ENCODE measurements at places on chromosomes 11 and 22.

GRCh38 chr11:109320595-109320994 lies 101.4 kb upstream of the C11orf87 start:
- no peak for DNase-seq

DNA sequence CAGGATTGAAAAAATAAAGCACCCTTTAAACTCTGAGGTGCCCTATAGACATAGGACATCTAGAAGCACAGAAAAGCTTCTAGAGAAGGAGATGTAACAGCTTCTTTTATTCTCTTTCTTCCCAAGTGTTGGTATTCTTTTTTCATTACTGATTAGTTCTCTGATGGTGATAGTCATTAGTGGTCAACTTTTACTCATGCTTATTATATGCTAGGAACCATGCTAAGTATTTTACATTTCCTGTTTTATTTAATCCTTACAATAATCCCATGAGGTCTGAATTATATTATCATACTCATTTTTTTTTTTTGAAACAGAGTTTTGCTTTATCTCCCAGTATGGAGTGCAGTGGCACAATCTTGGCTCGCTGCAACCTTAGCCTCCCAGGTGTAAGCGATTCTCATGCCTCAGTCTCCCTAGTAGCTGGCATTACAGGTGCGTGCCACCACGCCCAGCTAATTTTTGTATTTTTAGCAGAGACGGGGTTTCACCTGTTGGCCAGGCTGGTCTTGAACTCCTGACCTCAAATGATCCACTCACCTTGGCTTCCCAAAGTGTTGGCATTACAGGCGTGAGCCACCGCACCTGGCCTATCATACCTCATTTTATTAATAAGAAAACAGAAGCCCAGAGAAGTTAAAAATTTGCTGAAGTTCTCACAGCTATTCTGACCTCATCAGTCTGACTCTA lies 3.0 kb downstream of the C11orf52 start:
- DNase-seq = no peak

GRCh38 chr11:60862171-60862570 lies 5.2 kb upstream of the ZP1 start:
- DNase-seq = no peak

DNA sequence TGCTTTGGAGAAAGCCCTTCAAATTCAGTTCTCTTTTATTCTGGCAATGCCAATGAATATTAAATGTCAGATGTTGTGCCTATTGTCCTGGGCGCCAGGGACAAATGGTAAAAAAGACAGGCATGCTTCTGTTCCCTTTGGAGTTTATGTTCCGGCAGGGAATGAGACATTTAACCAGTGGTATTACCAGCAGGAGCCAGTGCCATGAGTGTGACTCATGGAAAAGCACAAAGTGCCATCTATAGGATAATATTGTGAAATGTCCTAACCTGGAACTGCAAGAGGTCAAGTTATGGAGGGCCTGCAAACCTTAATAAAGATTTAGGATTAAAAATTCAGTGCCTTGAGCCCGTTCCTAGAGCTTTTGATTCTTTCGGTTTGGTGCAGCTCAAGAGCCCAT lies 39.5 kb downstream of the REXO2 start:
- no peak for DNase-seq

DNA sequence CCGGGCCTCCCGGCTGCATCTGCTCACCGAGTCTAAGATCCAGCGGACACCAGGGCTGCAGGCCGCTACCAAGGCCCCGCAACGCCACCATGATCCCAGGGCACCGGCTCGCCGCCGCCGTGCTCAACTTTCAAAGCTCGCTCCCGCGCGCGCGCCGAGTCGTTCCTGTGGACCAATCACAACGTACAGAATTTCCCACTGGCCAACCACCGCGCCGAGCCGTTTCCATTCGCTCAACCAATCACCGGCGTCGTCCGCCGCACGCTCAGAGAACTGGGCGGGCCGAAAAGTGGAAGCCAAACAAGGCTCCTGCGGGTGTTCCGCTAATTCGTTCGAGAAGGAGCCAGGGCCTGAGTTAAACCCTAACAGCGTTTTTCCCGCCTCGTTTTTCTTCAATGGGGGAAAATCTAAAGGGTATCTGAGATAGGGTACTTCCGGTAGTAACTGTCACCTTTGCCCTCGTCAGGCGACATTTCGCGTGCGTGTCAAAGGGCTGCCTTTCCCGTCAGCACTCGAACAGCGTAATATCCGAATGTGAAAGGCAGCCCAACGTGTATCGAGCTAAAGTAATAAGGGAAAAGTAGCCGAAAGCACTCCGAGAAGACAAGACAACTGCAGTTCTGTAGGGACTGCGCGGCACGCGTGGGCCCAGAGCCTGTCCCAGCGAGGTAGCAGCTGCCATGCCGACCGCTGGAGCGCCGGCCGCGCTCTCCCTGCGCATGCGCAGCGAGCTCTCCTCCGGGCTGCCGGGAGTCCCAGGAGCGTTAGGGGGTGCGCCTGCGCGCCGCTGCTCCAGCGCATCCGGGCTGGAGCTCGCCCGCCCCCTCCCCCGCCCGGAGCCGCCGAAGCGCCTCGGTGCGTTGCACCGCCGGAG lies at the start of the genes NCAPD3 and VPS26B:
Gene NCAPD3 (minus strand): TSS at position 132 of the 874 bp plus-strand sequence. CDS start 41 bp downstream, at position 91.
Gene VPS26B (plus strand): TSS at position 836 of the 874 bp plus-strand sequence. CDS start 452 bp downstream, outside the sequence.
- DNase-seq = peak; percentile 91

GRCh38 chr11:859394-860131 lies 16.9 kb downstream of the TSPAN4 start:
- no peak for DNase-seq

DNA sequence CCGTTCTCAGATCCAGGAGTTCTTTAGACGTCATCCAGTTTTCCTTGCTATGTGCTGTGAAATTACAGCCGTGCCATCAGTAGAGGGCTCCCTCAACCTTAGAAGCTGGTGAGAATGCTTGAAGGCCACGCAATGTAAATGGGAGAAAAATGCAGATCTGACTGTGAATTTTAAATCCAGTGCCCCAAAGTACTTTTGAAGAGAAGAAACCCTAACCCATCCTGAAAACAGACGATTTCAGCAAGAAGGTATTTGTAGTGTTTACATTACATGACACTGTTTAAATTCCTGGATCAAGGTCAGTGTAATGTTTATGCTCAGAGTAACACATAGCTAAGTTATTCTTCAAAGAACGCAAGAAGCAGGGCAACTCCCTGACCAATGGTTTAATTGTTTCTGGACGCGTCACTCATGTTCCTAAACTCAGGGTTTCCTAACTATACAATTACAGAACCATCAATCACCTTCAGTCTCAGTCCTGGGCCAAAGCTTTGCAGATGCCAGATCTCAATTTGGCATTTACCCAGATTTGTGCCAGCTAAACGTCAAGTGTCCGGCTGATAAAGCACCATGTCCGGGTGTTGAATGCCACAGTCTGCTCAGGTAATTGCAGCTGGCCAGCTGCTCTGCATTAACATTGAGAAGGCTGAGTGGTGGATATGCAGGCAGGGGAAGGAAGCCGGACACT lies 38.2 kb downstream of the ADAMTS8 start:
- no peak for DNase-seq

DNA sequence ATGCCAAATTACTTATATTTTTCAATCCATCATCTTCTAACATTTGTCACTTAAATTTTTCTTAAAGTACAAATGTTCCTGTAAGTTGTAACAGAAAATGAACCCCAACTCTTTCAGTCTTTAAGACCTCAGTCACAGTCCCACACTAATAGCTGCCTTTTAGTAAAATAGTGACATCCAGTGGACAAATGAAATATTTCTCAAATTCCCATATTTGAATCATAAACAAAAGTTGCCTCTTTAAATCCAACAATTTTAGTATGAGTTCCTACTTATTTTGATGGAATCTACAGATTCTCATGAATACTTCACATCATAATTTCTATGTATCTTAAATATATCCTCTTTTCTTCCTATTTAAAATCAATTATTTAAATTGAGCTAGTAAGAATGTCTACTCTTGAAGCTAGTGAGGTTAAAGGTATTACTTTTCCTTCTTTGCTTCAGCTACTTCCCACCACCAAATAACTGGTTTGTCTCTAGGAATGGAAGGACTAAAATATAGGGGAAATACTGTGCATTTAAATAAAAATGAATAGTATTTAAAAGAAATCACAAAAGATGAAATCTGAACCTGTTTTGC lies 9.2 kb downstream of the LIN7C start:
- DNase-seq = no peak

DNA sequence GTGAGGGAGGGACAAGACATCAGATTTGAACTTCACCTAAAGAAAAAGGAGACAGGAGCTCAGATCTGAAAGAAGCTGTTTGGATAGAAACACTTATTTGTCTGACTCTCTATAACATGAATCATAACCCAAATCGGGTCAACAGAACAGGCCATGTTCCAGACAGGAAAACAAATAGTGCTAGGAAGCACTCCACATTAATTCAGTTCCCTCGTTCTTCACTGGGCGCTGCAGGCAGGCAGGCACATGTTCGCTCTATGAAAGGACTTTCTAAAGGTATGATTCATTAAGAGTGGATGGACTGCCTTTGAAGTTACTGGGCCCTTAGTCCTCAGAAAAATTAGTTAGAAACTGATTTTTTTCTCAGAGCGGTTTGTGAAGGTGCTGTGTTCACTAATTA lies 137.5 kb upstream of the TRPC6 start:
- DNase-seq = no peak

- DNase-seq = no peak
These were observed 18.2 kb upstream of the MUC5AC start for GRCh38 chr11:1139441-1140083.

GRCh38 chr11:104106136-104106754 lies 57.7 kb downstream of the PDGFD start:
- DNase-seq = no peak

- no peak for DNase-seq
These were observed 35.4 kb downstream of the SDHD start for GRCh38 chr11:112121981-112122615.

GRCh38 chr11:22454461-22455090 lies 116.4 kb downstream of the SLC17A6 start:
- DNase-seq = no peak

DNA sequence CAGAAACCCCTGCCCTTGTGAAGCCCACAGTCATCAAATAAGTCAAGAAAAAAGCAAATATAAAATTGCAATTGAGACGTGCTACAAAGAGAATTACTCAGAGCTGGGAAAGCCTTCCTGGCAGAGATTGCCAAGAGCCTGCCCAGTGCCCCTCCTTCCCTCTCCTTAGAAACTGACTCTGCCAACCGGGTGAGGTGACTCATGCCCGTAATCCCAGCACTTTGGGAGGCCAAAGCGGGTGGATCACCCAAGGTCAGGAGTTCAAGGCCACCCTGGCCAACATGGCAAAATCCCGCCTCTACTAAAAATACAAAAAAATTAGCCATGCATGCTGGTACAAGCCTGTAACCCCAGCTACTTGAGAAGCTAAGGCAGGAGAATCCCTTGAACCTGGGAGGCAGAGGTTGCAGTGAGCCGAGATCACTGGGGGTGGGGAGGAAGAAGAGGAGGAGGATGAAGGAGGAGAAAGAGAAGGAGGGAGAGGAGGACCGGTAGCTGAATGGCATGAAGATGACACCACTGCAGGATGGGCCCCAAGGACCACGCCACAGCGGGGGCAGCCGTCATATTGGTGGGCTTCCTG lies 76.1 kb upstream of the RTL6 start:
- no peak for DNase-seq

DNA sequence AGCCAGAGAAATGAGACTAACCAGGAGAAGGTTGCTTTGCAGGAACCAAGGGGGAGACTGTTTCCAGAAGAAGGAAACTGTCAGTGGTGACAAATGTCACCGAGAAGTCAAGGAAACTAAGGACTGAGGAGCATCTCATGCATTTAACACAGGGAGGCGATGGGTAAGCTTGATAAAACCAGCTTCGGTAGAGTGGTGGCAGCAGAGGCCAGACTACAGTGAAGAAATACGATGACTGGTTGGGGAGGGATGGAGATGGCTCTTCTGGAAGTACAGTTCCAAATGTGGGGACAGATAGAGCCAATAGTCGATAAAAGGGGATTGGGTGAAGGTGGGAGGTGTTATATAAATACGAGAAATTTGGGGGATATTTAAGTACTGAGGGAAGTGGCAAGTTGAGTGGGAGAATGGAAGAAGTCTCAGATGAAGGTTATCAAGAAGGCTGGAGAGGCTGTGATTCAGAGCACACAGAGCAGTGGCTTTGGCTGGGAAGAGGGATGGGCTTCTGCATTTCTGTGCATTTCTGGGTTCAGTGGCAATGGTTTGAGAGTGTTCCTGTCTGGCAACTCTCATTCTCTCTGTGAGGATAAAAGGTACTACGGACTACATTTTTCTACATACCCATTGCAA lies 29.2 kb downstream of the SC5D start:
- no peak for DNase-seq

GRCh38 chr11:72681226-72682153 lies 7.3 kb upstream of the PDE2A start:
- DNase-seq = no peak

- DNase-seq = no peak
These were observed 26.6 kb downstream of the LRRC10B start for GRCh38 chr11:61534933-61535839.

DNA sequence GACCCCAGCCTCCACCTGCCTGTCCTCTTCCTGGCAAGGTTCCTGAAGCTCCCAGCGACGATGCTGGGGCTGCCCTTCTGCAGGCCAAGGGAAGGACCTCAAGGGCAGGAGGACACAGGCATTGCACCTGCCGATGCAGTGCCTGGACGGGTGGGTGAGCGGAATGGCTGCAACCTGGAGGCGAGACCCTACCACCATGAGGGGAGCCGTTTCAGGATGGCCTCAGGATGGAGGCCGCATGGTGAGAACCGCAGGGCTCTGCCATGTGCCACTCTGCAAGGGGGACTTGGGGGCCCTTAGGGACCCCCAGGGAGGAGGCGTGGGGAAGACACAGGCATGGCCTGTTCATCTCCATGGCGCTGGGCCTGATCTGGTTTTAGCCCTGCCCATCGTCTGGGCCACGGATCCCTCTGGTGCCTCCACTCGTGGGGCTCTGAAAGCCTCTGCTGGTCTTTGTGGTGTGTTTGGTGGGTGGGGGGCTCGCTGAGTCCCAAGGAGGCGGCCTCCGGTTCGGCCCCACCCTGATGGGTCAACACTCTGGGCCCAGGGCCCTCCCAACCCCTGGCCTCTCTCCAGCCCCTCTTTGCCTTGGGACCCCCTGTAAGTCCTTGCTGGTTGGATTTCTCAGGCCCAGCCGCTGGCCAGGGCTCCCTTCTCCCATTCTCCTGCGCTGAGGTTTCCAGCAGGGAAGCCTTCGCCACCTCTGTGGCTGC lies 1.3 kb upstream of the LSP1 start:
- DNase-seq = no peak

DNA sequence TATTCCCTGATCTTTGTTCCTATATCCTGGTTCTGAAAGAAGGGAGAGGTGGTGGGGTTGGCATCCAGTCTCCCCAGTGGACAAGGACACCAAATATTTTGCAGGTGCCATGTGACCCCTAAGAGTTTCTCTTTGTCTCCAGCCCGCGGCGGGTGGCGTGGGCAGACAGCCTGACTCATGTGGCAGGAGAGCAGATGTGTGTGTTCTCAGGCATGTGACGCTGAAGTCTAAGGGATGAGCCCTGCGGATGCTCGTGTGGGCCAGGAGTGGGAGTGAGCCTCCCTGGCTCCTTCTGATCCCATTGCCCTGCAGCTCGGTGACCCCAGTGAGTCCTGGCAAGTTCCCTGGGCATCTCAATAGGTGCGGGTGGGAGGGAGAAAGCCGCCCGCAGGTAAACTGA lies 94.8 kb upstream of the TBCEL start:
- no peak for DNase-seq
